Stimulated activated naive CD8-positive, alpha-beta T cell treated with anti-CD3 and anti-CD28 coated beads, Interleukin-15, amount 100 ng/mL, for 72 hours (primary cell): ENCODE measurements at places on chromosomes 2 and 18.

DNA sequence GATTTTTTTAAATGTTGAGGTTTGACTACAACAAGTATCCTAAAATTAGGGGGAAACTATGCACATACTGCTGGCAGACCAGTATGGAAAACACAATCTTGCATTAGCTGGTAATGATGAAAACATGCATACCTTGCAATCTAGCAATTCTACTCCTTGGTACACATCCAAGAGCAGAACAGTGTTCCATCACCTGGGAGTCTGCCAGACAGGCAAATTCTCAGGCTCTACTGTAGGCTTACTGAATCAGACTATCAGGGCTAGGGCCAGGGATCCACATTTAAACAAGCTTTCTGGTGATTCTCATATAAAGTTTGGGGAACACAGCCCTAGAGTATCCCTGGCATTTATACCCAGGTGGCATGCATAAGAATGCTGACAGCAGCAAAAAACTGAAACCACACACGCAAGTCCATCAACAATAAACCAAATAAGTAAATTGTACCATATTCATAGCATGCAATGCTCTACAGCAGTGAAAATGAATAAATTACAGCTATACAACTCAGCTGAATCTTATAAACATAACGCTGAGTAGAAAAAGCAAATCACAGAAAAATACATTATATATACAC lies 13.6 kb downstream of the CDH2 start:
- DNase-seq, result no peak

GRCh38 chr2:62410015-62410453 lies 96.0 kb downstream of the TMEM17 start:
- no peak for DNase-seq

DNA sequence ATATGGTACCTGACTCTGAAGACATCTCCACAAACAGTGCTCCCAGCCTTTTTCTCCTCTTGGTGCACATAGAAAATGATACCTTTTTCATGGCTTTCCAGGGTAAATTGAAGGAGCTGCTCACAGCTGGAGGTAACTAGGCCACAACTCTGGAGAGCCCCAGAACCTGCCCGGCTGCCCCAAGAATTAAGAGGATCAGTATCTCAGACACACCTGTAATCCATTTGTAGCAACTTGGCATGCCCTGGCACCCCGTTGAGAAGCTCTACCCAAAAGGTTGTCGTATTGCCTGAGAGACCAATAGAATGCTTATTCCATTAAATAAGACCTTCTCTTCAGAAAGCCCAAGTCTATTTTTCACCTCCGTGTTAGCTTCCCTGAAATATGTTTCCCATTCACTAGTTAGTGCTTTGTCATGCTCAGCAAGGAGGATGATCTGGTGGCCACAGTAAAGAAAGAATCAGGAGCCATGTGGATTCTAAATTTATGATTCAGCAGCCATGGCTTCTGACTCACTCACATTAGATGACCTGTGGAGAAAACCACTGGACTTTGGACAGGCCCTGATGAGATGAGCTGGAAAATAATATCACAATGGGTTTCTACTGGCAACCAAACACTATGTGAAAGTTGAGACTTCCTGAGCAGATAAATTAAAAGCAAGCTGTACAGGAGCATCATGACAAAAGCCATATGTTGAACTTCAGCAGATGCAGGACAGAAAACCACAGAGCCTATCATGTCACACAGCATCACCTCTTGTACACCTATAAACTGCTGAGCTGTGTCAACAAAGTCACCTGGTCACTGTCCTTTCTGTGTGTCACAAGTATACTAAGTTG lies 253.3 kb upstream of the OSR1 start:
- DNase-seq, result no peak

GRCh38 chr18:40866013-40866645 lies 1088.9 kb upstream of the PIK3C3 start:
- no peak for DNase-seq

GRCh38 chr2:68357605-68358337 lies 7.3 kb upstream of the PLEK start:
- DNase-seq, result no peak
